ENCODE measurements at places on chromosomes 7 and 10. TPM values are rescaled to one million over a fixed set of nuclear protein-coding genes. Genes with fewer than 3 reads are reported as not detected.

GRCh38 chr7:154633641-154634040 lies 369.3 kb downstream of the PAXIP1 start:
- no peak for DNase-seq

DNA sequence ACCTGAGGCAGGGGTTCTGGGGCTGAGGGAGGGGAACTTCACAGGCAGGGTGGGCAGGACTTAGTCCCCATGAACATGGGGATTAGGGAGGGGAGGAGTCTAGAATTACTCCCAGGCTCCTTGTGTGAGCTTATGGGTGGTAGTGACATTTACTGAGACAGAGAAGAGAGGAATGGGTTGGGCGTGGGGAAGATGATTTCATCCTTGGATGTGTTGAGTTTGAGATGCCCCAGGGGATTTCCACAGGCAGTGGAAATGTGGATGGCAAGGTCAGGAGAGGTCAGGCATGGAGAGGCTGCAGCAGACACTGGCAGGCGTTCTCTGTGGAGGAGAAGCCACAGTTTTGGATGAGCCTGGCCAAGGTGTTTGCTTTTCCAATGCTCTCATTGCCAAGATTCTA lies 26.4 kb upstream of the GSDME start:
- DNase-seq: no peak

DNA sequence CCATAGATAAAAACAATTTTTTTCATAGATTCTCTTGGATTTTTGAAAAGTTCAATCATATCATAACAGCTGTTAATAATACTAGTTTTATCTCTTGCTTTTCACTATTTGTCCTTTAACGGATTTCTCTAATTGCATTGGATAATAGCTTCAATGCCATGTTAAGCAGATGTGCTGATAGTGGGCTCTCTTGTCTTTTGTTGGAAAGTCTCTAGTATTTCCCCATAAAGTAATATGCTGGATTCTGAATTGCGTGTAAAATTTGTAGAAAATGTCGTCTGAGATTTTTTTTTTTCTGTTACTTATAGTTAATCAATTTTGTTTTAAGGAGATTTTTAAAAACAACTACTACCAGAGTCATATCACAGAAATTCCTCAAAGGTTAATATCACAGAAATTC lies 53.3 kb downstream of the TFPI2 start:
- DNase-seq: no peak

DNA sequence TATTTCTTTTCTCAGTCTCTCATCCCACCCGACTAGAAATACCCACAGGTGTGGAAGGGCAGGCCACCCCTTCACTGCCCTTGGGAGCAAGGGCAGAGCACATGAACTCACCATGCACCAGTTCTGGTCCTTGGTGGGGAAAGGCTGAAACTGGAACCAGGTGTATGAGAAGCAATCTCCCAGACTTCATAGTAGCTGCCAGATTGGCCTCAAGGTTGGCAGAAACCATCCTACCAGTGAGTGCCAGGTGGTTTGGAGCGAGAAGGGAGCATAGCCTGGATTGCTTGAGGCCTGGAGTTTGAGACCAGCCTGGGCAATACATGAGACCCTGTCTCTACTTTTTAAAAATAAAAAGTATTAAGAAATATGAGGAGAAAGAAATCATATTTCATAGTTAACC lies 138.8 kb downstream of the LYZL1 start:
- DNase-seq: no peak

- DNase-seq: no peak
These were observed 19.0 kb downstream of the MDH2 start for GRCh38 chr7:76066716-76067503.

DNA sequence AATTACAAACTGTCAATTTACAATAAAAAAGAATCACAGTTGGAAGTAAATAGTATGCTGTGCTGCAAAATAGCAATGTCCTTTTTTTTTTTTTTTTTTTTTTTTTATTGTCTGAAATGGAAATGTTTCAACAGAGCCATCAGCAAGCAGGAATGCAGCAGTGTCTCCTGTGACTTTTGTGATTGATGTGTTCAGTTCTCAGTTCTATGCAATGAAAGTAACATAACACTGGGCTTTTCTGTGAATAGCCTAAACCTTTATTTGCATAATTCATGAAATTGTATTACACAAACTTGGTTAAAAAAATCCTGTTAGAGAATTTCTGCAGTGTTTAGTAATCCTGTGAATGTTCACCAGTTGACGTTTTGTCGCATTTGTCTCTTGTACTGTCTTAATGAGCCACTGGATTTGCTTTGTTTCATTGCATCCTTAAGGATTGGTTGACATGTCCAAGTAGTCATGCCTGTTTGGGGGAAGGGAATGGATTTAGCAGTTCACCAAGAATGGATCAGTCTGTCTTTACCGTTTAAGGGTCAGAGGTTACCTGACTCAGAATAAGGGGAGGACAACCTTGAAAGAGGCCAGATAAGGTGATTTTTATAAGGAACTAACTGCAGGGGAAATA lies 192.7 kb downstream of the MLLT10 start:
- no peak for DNase-seq

The MMRN2 gene
- 11.6 TPM for total RNA-seq

The PRDX3 gene
- 174 TPM for total RNA-seq

The NPFFR1 gene
- not detected for total RNA-seq

The ITIH5 gene
- 0.61 TPM for total RNA-seq

The TRUB1 gene
- total RNA-seq: 9.5 TPM

All from right lobe of liver (tissue), 6 donors.